Karpas-422 (cell line): ENCODE measurements at places on chromosomes 3 and 15. TPM values are rescaled to one million over a fixed set of nuclear protein-coding genes. Genes with fewer than 3 reads are reported as not detected.

- peak overlapping the region; percentile 94 for H3K27ac ChIP-seq
- H3K4me3 ChIP-seq: peak overlapping the region; percentile 90
- no peaks in the 10 kb centered on the region for H3K27me3 ChIP-seq
- peak; percentile 74 for DNase-seq
Observed at GRCh38 chr3:129315223-129315997, 36.7 kb downstream of the HMCES start.

DNA sequence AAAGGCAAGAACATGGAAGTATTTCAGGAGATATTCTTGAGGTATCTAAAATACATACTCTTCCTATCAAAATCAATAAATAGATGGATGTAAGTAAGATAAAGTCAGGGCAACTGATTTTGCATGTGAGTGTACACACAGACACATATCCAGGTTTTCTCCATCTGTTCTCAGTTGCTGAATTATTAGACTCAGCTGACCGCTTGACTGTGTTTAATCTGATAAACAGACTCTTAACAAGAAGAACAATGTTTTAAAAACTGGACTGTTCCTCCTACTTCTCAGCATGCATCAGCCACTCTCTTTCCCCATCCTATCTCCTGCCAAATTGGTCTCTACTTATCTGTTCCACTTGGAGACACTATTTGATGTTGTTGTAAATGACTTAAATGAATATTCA lies 73.5 kb downstream of the GOLGA8G start:
- H3K4me3 ChIP-seq: no peak overlapping the region
- H3K4me1 ChIP-seq: no peaks in the 10 kb centered on the region
- H3K27ac ChIP-seq: no peak overlapping the region

DNA sequence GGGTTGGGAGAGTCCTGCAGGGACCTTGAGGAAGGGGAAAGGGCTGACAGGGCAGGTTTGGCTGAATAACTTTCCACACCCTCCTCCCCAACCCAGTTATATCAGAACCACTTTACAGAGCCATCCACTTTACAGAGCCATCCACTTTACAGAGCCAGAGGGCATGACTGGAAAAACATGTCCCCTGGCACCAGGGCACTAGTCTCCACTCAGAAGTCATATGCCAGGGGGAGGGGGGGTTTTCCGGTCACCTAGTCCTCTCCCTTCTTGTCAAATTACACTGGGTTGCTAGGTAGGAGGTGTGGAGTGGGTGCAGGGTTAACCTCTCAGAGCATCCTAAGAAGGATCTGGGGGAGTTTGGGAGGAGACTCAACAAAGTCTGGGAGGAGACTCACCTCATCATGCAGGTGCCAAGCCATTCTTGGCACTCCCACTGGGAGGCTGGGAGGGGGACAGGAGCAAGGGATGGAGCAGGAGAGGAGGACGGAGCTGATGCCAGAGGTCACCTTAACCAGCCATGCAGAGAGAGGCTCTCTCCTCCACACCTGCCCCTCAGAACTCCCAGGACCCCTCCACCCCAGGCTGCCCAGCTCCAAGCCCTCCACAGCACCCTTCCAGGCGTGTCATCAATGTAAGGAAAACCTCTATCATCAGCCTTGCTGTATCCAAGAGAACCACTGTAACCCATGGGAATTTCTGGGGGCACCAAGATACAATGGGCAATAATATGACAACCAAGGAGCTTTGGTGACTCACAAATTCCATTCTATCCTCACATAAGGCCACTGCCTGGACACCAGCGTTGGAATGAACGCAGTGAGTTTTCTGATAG lies 1.7 kb downstream of the LRRC2 start:
- no peaks in the 10 kb centered on the region for H3K36me3 ChIP-seq
- H3K27me3 ChIP-seq: no peaks in the 10 kb centered on the region
- H3K4me3 ChIP-seq: no peak overlapping the region
- no peaks in the 10 kb centered on the region for H3K4me1 ChIP-seq
- no peak for DNase-seq

DNA sequence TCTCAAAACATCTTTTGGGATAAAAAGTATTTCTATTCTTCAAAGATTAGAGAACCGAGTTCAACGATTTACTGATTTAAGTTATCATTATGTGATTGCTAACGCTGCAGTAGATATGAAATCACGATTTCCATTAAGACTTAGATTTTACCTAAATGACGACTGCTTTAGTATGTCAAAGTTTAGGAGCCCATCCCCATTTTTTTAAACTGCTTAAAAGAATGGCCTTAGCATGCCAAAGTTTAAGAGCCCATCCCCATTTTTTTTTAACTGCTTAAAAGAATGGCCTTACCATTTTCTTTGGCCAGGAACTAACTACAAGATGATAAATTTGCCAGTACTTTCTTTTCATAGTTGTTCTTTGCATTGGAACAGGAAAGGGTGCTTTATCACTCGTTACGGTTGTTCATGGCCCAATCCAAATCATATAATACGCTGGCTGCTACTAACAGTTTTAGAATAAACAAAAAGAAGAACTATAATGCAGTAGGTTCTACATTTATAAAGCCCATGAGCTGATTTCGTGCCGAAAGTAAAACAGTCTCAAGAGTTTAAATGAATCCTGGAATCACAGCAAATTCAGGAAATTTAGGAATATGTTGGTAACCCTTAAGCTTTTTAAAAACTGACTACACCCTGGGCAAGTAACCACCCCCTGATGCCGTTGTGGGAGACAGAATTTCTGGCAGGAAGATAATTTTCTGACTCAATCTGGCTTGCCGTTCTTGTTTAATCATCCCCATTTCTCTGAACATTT lies 869 bp upstream of the TSC22D2 start:
- H3K27ac ChIP-seq: peak overlapping the region; percentile 93
- peak overlapping the region; percentile 93 for H3K4me3 ChIP-seq
- peaks cover 11% of the 10 kb centered on the region for H3K4me1 ChIP-seq
- H3K27me3 ChIP-seq: no peaks in the 10 kb centered on the region
- H3K36me3 ChIP-seq: 0 out of 2 replicates have a peak, but pooled peaks cover 7% of the 10 kb centered on the region

DNA sequence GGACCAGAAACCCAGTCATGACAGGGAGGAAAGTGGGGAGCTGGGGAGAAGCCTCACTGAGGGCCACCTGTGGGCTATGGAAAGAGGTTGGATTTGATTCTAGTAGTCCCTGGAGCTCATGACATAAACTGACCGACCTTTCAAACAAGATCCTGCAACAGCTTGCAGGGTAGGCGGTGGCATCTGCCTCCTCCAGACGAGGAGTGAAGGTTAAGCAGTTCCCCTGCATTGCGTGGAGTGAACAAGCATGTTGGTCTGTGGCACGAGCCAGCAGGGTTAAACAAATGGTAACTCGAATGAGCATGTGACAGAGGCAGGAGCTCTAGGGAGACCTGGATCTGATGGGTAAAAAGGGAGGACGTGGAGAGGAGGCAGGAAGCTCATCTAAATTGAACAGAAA lies 12.7 kb downstream of the TGM4 start:
- H3K27ac ChIP-seq: no peak overlapping the region
- no peak overlapping the region for H3K4me3 ChIP-seq
- no peak for DNase-seq
- H3K4me1 ChIP-seq: no peaks in the 10 kb centered on the region
- H3K36me3 ChIP-seq: no peaks in the 10 kb centered on the region

DNA sequence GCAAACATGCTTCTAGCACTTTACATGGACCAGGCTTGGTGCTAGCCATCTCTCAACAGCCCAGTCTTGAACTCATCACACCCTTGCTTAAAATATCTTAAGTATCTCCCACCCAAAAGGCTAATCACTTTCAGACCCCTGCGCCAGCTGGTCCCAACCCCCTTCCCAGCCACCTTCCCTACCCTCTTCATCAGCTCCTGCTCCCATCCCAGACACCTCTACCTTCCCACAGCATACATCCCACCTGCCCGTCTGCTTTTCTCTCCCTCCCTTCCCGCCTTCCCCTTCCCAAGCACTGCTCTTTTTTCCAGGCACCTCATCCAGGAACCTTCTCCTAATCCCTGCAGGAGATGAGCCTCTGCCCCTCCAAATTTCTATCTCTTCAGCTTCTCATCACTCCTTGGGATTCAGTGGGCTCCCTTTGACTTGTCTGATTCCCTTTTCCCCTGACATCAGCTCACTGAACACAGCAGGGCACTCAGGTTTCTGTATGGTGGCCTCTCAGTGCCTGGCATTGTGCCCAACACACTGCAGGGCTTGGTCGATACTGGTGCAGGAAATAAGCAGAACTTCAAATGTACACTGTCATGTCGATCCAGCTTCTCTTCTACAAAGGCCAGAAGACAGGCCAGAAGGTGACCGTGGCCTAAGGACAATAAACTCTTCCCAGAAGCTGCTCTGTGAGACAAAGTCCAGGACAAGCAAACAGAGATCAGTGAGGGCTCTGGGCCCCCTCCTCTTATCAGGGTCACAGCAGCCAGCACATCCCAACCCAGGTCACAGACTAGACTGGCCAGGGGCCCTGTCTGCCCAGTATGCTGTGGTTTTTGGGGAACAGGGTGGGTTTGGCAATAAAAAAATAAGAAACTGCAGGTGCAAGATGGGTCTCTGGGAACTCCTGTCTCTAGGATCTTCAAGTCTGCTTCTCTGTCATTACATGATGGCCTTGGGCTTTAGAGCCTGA lies 2.2 kb upstream of the ITIH1 start:
- peaks cover 12% of the 10 kb centered on the region for H3K4me1 ChIP-seq
- H3K27ac ChIP-seq: no peak overlapping the region
- no peaks in the 10 kb centered on the region for H3K36me3 ChIP-seq

DNA sequence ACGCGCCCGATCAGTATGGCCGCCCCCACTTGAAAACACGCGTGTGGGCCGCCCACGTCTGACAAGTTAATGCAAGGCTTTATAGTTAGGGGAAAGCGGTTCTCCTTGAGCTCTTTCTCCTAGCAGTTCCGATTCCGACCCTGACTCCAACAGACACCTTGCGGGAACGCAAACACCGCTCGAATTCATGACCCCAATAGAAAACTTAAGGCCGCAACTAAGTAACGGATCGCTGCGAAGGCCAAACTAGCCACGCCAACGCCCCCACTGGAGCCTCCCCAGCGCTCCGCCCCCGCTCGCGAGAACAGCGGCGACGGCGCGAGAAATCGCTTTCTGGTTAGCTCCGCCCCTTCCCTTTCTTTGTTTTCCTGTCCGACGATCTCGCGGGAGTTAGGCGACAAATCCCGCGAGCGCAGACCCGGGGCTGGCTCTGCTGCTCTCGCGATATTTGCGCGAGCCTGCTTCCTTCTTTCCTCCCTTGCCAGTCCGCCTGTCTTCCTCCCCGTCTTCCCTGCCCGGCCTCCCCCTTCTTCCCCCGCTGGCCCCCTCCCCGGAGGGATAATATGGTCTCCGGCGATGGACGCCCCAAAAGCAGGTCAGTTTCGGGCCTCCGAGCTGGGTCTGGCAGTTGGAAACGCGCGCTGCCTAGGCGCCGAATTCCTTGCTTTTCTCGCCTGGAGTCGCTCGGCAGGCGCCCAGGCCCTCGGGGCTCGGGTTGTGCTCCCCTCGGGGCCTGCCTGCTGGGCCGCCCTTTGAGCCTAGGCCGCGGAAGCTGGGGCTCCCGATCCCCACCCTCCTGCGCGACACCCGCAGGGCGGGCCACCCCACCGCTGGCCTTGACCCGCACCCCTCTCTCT lies at the start of gene IREB2:
Gene IREB2 (plus strand): TSS at position 455 of the 857 bp plus-strand sequence. CDS start 122 bp downstream, at position 577.
- peak within 1 kb of the TSS; percentile 97 for H3K4me3 ChIP-seq
- no peaks in the 10 kb centered on the region for H3K27me3 ChIP-seq

DNA sequence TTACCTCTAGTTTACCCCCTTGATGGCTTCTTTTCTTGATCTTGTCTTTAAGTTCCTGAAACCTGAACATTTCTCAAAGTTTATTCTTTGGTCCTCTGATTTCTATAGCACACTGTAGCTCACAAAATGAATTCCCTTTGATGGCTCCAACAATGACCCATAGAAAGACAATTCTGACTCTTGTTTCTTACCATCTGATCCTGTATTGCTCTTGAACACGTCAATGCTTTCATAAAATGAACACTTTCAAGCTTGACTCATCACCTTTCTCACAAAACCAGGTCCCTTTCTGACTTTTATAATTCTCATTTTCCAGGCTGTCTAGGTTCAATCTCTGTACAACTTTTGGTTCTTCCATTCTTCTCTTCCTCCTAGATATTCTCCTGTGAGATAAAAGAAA lies 5.7 kb upstream of the GAP43 start:
- H3K27me3 ChIP-seq: no peaks in the 10 kb centered on the region
- H3K27ac ChIP-seq: no peak overlapping the region
- H3K4me1 ChIP-seq: no peaks in the 10 kb centered on the region
- no peaks in the 10 kb centered on the region for H3K36me3 ChIP-seq
- no peak overlapping the region for H3K4me3 ChIP-seq
- no peak for DNase-seq

- no peak overlapping the region for H3K4me3 ChIP-seq
- DNase-seq: no peak
- H3K4me1 ChIP-seq: peaks cover 6% of the 10 kb centered on the region; the same call in 1 of the 2 replicates
- H3K27ac ChIP-seq: no peak overlapping the region
Observed at GRCh38 chr3:116886202-116886893, 176.8 kb downstream of the TUSC7 start.

DNA sequence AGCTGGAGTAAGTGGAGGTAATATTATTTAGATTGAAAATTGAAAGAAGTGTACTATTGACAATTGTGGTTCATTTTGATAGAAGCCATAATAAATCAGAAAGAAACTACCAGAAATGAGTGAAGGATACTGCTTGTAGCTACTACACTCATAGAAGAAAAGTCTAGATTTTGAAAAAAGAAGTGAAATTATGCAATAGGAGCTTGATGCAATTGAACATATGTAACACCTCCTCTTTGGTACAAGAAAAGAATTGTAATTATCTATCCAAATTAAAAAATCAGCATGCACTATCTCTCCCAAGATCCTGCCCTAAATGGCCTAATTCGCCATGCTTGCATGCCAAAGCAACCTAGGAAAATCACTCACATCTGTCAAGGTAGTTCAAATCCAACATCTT lies 51.1 kb upstream of the CD200R1L start:
- H3K27ac ChIP-seq: no peak overlapping the region
- H3K4me3 ChIP-seq: no peak overlapping the region
- H3K4me1 ChIP-seq: no peaks in the 10 kb centered on the region
- no peaks in the 10 kb centered on the region for H3K27me3 ChIP-seq
- DNase-seq: no peak

GRCh38 chr3:170471149-170471548 lies 52.5 kb downstream of the CLDN11 start:
- no peak overlapping the region for H3K27ac ChIP-seq
- DNase-seq: no peak
- no peak overlapping the region for H3K4me3 ChIP-seq
- no peaks in the 10 kb centered on the region for H3K27me3 ChIP-seq
- peaks cover 6% of the 10 kb centered on the region for H3K4me1 ChIP-seq
- H3K36me3 ChIP-seq: no peaks in the 10 kb centered on the region

C3orf18 gene
- 0.15 and 3.3 TPM in 2 replicates for total RNA-seq

TAGLN3 gene
- total RNA-seq: not detected in 2 replicates

CPEB1 gene
- not detected in 2 replicates for total RNA-seq
